ENCODE measurements at places on chromosomes 5 and 9. TPM values are rescaled to one million over a fixed set of nuclear protein-coding genes. Genes with fewer than 3 reads are reported as not detected.

The HTR4 gene
- polyA plus RNA-seq: not detected

The CKS2 gene
- 61.3 TPM for polyA plus RNA-seq

The PRSS3 gene
- not detected for polyA plus RNA-seq

The LAMC3 gene
- not detected for polyA plus RNA-seq

The OXCT1 gene
- polyA plus RNA-seq: 25.0 TPM

The C5 gene
- 0.99 TPM for polyA plus RNA-seq
